DMS79 (cell line): ENCODE measurements at places on chromosomes 2 and 18.

DNA sequence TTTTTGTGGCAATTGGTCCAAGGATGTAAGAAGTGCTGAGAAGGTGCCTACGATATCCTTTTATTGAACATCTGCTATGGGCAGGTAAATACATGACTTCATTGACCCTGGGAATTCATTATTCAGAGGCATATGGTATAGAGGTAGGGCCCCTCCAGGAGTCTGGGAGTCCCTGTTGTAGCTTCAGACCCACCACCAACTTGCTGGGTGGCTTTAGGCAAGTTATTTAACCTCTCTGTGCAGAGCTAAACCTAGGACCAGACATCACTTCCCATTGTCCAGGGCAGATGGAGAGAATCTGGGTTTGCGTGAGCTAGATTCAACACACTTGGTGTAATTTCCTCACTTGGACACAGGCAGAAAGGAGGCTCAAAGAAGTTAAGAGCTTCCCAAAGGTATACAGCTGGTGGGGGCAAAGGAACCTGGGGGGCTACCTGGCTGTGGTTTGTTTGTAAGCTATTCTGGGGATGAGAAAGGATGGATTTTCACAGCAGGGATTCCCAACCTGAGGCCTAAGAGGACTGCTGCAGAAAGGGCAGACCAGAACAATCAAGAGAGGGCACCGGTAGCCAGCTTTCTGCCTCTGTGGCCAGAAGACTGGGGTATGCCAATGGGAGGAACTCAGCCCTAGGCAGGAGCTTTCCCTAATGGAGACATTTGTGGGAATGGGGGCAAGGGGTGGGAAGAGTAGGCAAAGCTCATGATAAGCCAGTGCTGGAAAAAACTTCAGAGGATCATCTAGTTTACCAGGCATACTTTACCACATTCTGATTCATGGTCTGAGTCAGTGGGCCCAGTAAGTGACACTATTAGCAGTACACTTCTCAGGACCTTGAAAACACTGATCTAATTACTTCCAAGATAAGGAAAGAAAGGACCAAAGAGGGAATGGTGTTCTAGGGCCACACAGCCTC lies 102.7 kb upstream of the SMAD2 start:
- DNase-seq = no peak

DNA sequence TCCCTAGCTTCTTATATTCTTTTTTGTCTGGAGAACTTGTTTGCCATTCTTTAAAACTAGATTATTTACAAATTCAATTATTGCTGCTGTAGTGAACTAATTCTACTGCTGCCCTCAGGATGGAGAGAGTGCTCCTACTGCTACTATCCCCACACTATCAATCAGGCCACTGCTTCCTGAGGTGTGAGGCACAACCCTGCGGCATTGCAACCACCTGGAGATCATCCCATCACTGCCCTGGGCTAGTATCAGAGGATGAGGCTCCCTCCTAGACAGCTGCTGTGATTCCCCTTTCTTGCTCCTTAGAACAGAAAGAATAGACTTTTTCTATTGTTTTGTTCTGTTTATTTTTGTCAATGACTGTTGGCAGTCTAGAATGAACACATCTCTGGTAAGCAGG lies 146.6 kb downstream of the CDH19 start:
- DNase-seq = no peak

DNA sequence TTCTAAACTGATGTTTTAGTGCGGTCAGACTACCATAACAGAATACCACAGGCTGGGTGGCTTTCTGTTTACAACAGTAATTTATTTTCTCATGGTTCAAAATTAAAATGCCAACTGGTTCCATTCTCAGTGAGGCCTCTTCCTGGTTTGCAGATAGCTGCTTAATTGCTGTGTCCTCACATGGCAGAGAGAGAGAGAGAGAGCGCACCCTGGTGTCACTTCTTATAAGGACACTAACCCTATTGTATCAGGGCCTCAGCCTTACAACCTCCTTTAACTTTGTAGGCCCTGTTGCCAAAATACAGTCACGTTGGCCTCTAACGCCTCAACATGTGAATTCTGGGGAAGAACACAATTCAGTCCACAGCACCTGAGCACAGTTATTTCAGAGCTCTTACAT lies 37.5 kb upstream of the ZNF385B start:
- DNase-seq = no peak

DNA sequence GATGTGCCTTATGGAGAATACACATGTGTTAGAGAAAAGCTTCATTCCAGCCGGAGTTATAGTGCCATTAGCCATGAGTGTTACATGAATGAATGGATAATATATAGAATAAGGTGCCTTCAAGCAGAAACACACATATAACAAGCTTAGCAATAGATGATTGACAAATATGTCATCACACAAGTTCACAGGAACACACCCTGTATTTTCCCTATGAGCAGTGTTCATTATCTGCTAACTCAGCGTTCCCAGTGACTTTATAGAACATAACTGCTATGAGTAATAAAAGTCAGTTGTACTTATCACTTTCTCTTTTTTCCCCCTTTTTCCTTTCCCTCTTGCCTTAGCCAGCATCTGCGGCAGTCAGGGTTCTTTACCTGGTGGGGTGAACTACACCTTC lies 65.1 kb downstream of the TIMM21 start:
- no peak for DNase-seq

DNA sequence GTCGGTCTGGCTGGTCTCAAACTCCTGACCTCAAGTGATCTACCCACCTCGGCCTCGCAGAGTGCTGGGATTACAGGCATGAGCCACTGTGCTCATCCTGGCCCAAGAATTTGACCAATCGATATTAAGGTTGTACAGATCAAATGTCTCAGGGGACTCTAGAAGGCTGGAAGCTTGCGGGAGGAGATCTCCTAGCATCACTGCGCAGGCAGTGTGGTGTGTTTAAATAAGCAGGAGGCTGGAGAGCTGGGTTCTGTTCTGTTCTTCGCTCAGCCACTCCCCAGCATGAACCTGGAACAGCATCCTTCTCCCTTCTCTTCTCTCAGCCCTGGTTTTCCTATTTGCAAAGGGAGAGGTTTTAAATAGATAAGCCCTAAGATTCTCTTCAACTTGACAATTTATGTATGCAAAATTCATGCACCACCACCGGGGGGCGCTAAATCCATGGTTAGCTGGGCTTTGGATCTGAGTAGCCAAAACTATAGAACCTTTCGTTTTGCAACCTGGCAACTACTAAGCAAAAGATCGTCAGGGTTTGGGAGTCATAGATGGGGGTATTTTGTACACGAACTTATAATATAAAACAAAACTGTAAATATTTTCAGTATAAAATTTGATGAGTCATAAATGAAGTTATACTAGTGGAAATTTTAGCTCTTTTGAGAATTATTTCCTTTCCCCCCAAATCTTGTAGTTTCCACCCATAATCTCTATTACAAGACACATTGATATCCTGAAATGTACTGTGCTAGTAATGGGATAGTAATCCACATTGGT lies 60.6 kb downstream of the SLC16A14 start:
- DNase-seq = peak; percentile 28

DNA sequence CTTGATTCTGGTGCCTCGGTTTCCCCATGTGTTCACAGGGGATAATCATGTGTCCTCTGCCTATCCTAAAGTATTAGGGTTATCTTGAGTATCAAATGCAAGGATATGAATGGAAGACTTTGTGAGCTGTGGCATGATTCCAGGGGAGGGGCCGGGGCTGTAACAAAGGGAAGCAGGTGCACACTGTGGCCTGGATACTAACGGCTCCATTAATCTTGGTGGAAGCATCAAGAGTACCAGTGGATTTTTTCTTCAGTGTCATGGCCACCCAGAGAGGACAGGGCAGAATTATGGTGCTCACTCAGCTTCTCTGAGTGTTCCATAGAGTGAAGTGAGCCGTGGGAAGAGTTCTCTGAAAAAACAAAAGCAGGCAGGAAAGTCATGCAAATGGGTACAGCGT lies 320.1 kb downstream of the ALK start:
- no peak for DNase-seq

GRCh38 chr2:172108587-172108930 lies 5.9 kb upstream of the DLX2 start:
- no peak for DNase-seq

DNA sequence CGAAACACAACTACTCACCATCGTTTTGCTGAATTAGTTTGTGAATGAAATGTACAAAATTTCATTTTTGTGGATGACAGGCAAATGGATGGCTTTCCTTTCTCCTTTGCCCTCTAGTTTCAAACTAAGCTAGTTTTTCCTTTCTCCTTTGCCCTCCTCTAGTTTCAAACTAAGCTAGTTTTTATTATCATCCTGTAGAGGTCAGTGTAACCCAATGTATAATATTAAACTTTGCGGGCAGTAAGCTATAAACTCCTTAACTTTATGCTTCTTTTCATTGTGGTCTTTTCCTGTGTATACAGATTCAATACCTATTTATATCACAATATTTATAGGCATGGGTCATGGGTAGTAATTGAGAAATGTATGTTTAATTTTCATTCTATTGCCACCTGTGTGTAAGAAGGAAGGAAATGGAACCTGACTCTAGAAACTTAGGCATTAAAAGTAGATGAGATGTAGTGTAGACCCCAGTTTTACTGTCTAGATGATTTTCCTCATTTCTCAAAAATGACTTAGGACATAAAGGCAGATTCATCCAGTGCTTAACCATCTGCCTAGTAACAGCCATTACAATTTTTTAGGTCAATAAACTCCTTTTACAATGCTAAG lies 58.1 kb downstream of the MAP3K19 start:
- no peak for DNase-seq

GRCh38 chr2:118442046-118442445 lies 353.8 kb downstream of the INSIG2 start:
- DNase-seq = no peak

GRCh38 chr2:215365184-215365658 lies 53.4 kb downstream of the ATIC start:
- DNase-seq = no peak

DNA sequence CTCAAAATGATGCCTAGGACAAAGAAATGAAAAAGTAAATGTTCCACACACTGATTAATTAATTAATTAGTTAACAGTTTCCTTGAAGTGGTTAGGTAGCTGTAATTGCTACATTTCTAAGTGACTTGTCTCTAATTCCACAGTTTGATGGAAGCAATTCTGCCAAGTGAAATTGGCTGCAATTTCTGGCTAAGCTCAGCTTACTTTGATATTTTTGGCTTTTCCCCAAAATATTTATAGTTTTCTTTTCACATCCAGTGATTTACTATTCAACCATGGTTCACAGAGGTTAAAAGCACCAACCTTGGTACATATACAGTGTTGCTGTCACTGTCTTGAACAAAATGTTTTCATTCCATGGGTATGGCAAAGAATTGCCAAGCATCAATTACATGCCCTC lies 459.5 kb upstream of the CDH20 start:
- no peak for DNase-seq

GRCh38 chr18:55334875-55335274 lies 253.1 kb downstream of the TCF4 start:
- DNase-seq = no peak

GRCh38 chr2:1157107-1157506 lies 206.5 kb downstream of the SNTG2 start:
- no peak for DNase-seq

- peak; percentile 3 for DNase-seq
Observed at GRCh38 chr2:195898505-195899191, 170.0 kb downstream of the DNAH7 start.

- DNase-seq = no peak
Observed at GRCh38 chr2:176415937-176416499, 146.8 kb downstream of the MTX2 start.

DNA sequence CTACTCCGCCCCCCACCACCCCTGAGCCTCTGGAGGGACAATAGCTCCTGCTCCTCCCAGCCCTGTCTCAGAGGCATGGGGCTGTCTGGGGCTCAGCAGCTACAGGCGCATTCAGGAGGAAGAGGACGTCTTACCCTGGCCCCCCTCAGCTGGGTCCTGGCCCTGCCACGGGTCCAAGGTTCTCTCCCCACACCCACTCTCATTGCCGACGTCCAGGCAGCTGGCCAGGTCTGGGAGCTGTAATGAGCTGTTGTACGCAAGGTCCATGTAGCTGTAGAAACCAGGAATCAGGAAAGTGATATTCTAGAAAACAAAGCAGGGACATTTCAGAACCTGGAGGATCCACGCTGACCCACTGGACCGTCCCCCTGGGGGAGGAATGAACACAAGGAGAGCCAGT lies 13.5 kb downstream of the PASK start:
- DNase-seq = no peak

- no peak for DNase-seq
Observed at GRCh38 chr2:124319577-124319976, 294.5 kb downstream of the CNTNAP5 start.

- DNase-seq = no peak
Observed at GRCh38 chr2:219565130-219566080, 5.9 kb downstream of the OBSL1 start.

- DNase-seq = no peak
Observed at GRCh38 chr2:73033766-73034381, 37.6 kb downstream of the SFXN5 start.

GRCh38 chr2:100036026-100036425 lies 106.4 kb downstream of the AFF3 start:
- DNase-seq = no peak

DNA sequence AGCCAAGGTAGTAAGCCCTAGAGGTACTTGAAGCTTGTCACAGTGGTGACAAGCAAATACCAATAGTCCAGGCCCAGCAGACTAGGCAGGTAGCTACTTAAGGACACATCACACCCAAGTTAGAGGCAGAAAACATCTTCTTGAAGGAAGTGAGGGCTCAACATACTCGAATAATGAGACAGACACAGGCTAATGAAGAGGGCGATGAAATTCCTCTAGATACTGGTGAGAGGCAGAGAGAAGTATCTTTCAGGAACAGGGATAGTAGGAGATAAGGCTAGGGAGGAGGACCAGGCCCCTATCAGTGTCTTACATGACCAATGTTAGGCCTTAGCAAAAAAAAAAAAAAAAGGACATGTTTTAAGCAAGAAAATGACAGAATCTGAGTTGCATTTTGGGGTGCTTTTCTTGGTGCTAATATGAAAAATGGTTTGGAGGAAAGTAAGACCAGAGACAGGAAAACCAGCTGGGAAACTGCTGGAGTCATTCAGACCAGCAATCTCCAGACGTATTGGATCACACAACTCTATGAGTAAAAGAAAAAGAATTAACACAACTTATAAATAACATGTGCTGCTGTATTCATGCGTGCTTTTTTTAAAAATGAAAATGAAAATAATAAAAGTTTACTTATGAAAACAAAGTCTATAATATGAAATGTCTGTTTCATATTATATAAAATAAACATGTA lies 37.7 kb downstream of the COBLL1 start:
- no peak for DNase-seq

GRCh38 chr2:45724335-45724734 lies 72.9 kb downstream of the PRKCE start:
- DNase-seq = no peak

DNA sequence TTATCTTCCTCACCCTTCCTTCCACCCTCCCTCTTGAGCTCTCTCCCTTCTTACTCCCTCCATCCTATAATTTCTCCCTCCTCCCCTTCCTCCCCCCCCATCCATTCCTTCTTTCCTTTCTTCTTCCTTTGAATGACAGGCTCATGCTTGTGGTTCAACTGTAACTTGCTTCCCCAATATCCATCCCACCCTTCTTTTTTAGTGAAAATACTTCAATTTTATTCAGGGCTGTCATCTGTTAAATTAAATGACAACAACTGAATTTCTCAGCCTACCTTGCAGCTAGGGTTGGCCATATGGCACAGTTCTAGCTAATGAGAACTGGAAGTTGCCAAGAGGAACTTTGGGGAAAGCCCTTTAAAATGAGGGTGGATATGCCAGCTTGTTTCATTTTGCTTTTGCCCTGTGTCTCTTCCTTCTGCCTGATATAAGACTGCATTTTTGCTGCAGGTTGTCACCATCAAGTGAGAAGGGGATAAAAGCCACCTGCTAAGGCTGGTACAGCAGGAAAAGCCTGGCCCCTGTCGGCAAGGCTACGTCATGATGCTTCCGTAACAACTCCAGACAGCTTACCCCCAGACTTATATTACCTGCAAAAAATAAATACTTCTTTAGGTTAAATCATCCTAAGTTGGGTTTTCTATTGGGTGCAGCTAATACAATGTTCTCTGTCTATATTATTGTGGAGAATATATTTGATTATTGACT lies 121.8 kb downstream of the NXPH2 start:
- DNase-seq = no peak
